ENCODE measurements at places on chromosomes 12 and 14.

DNA sequence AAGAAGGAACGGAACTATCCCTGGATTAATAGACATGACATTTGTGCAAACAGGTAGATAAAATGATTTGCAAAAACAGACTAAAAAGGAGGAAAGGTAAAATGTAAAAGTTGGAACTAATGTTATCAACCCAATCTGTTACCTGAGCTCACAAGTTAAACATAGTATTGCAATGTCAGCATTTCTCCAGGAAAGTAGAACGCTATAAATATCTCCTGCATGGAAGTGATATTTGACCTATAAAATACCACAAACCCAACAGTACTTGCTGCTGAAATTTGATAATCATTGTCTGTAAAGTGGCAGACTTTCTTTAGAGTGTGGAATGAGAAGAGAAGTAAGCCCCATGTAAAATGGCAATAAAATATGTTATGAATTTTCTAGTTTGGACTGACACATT is 1435.7 kb downstream of the LRFN5 start:
- no peak for DNase-seq

GRCh38 chr14:57179273-57179672 is 89.4 kb downstream of the EXOC5 start:
- DNase-seq, result no peak

GRCh38 chr14:77098529-77099353 is 683 bp downstream of the CIPC start:
- DNase-seq, result peak; percentile 64

GRCh38 chr12:26723379-26724308 is 109.3 kb downstream of the ITPR2 start:
- no peak for DNase-seq

DNA sequence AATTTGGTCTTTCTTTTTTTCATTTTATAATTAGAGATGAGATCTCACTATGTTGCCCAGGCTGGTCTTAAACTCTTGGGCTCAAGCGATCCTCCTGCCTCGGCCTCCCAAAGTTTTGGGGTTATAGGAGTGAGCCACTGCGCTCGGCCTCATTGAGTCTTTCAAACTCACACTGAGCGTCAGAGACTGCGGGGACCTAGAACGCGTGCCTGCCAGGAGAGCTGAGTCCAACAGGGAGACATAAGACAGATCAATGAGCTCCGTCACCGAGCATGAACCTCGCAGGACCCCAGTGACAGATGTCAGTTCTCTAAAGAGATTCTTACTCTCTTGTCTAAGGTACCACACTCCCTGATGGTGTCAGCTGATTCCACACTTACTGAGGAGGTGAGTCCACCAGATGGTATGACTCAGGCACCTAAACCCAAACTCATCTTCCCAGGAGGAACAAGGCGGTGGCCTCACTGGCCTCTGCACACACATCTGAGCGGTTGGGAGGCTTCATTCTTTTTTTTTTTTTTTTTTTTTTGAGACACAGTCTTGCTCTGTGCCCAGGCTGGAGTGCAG is 58.9 kb downstream of the CCDC88C start:
- no peak for DNase-seq

- no peak for DNase-seq
Measured at GRCh38 chr14:61368114-61368710, 46.8 kb downstream of the PRKCH start.

GRCh38 chr14:71666571-71667145 is 265.6 kb upstream of the RGS6 start:
- DNase-seq, result no peak

DNA sequence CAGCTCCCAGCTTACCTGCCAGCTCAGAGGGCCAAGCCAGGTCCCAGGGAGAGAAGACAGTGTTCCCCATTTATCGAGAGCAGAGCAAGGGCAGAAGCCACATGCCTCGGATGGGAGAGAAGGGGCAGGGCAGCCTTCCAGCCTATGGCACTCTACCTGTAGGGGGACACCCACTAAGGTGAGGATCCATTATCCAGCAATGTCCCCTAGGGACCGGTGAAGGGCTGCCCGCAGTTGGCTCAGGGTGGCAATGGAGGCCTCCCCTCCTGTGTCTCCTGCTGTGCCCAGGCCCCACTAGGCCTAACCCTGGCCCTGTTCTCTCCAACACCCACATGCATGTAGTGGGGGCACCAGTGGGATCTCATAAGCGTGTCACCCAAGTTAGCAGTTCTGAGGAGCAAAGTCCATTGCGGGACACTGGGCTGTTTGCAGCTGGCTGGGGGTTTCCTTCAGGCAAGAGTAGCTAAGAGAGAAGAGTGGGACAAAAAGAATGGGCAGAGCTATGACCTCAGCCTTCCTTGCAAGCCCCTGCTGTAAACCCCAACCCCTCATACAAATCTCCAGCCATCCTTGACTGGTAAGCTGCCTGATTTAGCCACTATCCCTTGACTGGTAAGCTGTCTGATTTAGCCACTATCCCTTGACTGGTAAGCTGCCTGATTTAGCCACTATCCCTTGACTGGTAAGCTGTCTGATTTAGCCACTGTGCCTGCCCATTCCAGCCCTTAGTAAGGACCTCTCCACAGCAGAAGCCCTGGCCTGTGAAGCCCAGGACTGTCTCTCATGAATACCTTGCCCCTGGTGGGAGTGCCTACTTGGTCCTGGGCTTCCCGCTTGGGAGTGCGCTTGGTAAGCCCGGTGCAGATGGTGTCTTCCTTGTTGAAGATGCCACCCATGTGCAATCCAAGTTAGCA is 5.2 kb upstream of the ASB2 start:
- DNase-seq, result no peak

DNA sequence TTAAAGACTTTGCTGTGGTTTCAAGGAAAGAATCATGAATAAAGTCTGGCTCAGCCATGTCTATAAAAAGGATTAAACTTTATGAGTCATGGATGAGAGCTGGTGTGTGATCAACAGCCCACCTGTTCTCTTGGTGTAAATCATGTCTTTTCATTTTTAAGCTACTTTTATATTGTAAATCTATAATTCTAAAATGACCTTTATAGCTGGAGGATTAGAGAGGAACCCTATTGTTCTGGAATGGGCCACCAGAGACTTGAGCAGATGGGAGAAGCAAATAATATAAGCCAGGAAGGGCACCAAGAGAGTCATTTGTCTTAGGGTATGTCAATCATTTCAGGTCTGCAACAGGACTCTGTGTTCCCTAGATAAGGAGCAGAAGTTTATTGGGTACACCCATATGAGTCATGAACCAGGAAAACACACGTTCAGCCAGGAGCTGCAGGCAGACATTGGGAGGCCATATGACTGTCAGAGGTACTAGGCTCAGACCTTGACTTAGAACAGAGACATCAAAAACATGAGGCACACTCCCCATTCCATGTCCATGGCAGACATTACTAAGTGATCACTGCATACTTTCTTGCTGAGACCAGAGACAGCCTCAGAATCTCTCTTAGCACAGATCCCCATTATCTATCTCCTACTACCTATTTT is 49.3 kb downstream of the NDUFA12 start:
- DNase-seq, result no peak

- DNase-seq, result no peak
Measured at GRCh38 chr14:100546051-100546443, 41.2 kb downstream of the BEGAIN start.

GRCh38 chr14:22820731-22821130 is 5.5 kb upstream of the SLC7A7 start:
- DNase-seq, result no peak

DNA sequence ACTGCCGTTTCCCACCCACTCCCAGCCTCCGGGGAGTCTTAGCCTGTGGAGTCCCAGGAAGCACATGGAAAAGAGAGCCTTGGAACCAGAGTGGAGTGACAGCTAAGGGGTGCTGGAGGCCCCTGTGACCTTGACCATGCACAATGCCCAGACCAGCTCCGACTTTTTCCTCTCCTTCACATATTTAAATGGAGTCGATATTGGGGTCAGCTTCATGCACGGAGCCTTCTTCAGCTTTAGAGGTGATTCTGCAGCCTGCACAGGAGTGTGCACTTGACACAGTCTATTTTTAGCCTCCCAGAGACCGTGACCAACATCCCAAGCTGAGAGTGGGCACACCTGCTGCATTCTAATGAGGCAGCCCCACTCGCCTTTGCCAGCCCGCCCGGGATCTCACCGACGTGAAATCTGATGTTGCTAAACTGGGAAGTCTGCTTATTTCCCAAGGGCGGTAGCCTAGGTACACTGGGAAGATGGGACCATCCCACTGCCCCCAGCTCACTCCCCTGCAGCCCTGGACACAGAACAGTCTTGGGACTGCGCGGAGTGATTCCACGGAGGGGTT is 47.5 kb downstream of the PRMT8 start:
- DNase-seq, result no peak

GRCh38 chr14:68860771-68861170 is 67.9 kb upstream of the ZFP36L1 start:
- DNase-seq, result no peak

GRCh38 chr12:30531731-30532678 is 163.7 kb downstream of the IPO8 start:
- DNase-seq, result no peak

- no peak for DNase-seq
Measured at GRCh38 chr14:43168371-43168925, 1338.6 kb downstream of the FSCB start.

- DNase-seq, result no peak
Measured at GRCh38 chr14:100082723-100083122, 17.5 kb downstream of the EVL start.

DNA sequence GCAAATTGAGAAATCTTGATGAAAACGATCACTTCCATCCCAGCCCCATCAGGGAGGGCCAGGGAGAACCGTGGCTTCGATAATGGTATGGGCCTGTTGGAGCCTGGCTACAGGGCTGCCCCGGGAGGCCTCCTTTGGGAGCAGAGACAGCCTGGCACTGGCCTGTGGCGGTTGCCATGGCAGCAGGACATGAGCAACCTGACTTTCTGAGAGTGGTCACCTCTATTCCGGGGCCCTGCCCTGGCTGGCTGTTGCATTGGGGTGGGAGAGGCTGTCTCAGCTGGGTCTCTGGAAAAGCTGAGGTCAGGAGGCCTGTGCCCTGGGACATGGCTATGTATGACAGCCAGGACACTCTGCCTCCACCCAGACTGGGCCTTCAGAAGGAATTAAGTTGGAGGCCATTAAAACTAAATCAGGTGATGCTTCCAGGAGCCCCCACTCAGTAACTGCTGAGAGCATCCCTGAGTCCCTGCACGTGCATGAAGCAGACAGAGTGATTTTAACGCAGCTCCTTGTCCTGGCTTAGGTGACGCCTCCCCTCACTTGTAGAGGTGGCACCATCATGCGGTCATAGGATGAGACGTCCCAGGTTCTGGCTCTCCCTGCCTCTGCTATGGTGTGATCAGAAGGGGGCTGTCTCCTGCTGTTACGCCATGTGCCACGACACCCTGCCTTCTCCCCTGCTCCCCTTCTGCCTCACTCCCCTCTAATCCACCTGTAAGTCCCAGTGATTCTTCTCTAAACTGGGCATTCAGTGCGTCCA is 126.3 kb downstream of the SLC25A47 start:
- DNase-seq, result no peak

GRCh38 chr14:76168531-76168930 is 16.8 kb downstream of the GPATCH2L start:
- no peak for DNase-seq

GRCh38 chr12:64085996-64086395 is 136.1 kb downstream of the KICS2 start:
- DNase-seq, result no peak

DNA sequence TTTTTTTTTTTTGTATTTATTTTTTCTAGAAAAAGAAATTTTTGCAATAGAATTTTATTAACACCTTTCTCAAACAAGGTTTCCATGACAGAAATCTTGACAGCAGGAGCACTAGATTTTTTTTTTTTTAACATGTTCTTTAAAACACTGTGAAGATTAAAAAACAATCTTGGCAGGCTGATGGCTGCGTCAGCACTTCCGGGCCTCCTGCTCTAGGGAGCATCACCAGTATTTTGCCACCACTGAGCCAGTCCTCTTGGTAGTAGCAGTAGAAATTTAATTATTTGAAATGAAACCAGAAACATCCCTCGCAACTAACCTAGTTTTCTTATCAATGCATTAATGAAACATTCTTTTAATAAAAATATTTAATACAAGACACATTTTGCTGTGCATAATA is 99.6 kb downstream of the APAF1 start:
- no peak for DNase-seq

- no peak for DNase-seq
Measured at GRCh38 chr12:53887881-53888280, 50.8 kb upstream of the HOXC13 start.

DNA sequence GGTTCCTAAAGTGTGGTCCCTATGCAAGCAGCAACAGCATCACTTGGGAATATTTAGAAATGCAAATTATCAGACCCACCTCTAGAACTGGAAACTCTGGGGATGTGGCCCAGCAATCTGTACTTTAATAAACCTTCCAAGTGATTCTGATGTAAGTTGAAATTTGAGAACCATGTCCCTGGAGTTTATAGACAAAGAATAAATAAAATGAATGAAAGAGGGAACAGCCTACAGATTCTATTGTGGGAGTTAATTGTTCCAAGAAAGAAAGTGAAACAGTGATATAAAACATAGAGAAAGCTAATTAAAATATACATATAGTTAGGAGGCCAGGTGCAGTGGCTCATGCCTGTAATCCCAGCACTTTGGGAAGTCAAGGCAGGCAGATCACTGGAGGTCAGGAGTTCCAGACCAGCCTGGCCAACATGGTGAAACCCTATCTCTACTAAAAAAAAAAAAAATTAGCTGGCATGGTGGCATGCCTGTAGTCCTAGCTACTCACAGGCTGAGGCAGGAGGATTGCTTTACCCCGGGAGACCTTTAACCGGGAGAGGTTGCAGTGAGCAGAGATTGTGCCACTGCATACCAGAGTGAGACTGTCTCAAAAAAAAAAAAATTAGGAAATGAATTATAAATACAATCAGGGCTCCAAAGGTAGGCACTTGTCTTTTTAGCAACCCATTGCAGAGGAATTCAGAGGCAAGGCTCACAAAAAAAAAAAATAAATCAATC is 507.5 kb downstream of the NAV3 start:
- no peak for DNase-seq

GRCh38 chr12:95976416-95976832 is 19.7 kb downstream of the HAL start:
- DNase-seq, result no peak

DNA sequence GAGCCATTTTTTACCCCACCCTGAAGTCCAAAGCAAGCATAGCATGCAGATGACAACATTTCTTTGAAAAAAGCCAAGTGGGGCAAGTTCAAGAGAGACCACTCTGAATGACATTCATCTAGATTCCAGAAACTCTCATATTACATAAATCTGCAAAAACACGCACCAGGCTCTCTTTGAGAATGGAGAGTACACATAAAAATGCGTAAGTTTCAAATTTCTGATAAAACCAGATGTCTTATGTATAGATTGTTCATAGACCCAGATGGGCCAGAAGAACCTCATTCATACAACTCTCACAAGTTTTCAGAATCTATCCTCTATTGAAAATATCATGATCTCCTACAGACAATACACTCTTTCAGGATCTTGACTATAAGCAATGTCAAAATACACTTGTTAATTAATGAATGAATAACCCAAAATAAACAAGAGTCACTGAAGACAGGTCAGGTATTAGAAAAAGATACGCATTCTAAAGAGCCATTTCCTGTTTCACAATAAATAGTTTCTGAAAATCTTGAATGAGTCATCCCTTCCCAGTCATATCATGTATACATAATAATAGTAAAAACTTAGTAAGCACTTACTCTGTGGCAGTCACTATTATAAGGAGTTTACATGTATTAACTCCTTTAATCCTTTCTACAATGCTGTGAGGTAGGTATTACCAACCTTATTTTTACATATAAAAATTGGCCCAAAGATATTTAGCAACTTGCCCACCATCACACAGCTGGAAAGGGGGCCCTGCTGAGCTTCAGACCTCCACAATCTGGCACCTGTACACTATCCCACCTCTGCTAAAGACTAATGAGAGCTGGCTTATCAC is 72.0 kb downstream of the PPP2R5E start:
- DNase-seq, result no peak

GRCh38 chr14:35403114-35403602 is 1.4 kb downstream of the NFKBIA start:
- peak; percentile 43 for DNase-seq
